ENCODE measurements at places on chromosomes 4 and X.

GRCh38 chrX:2325076-2325784 is 175.5 kb downstream of the DHRSX start:
- no peak for DNase-seq

GRCh38 chr4:86286726-86287125 is 73.1 kb downstream of the MAPK10 start:
- no peak for DNase-seq

GRCh38 chr4:5638976-5639375 is 69.4 kb downstream of the EVC2 start:
- no peak for DNase-seq

DNA sequence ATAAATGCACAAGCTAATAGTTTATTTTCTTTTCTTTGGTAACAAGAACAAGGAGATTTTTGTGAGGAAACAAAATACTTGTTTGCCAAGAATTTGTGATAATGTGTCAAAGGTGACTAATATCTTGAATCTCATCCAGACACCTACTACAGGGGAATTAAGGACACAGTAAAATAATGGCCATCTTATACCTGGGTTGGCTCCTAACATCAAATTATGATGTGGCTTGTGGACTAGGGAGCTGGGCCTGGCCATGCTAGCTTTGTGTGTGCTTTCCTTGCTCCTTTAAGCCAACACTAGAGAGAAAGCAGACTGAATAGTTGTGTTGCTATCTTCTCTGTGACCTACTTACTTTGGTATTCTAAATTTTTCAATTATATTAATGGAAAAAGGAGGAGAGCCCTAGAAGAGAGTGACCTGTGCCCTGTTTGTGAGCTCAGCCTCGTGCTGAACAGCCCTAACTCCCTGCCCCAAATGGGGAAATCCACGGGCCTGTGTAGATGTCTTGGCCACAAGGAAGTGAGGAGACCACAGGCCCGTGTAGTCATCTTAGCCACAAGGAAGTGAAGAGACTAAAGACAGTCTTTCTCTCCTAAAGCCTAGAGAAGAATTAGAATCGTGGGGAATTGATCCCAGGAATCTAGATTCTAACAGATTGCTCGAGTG is 23.3 kb downstream of the ARHGAP24 start:
- DNase-seq, result no peak

DNA sequence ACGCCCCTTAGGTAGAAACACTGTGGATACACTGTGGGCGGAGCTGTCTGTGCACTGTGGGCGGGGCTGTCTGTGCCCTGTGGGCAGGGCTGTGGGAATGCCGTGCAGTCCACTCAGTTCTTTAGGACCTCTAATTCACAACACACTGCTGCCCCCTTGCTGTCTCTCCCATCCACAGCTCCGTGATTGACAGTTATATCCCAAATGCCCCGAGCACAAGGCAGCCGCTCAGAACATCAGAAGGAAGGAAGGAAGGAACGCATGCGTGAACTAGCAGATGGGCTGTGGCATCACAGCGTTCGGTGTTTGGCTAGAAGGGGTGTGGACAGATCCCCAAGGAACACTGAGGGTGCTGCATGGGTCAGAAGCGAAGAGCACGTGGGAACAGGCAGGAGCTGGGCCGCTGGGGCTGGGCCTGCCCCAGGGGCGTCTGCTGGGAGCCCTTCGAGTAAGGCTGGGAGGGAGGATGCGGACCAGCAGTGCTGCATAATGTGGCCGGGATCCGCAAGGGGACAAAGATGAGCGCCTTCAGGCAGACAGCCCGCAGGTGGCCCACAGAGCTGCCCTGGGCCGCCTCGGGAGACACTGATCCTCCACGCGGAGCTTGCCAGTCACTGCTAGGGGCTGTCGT is 29.8 kb downstream of the ACOX3 start:
- no peak for DNase-seq

- no peak for DNase-seq
Measured at GRCh38 chr4:173161311-173161710, 7.3 kb upstream of the GALNT7 start.

Data from bone marrow (tissue), 2 donors.